ENCODE measurements at places on chromosomes 11 and 22. TPM values are rescaled to one million over a fixed set of nuclear protein-coding genes. Genes with fewer than 3 reads are reported as not detected.

- H3K27ac ChIP-seq, result no peak overlapping the region
- peaks cover 16% of the 10 kb centered on the region for H3K36me3 ChIP-seq
- no peaks in the 10 kb centered on the region for H3K27me3 ChIP-seq
- H3K4me1 ChIP-seq, result peaks cover 8% of the 10 kb centered on the region
Observed at GRCh38 chr11:94183251-94183885, 54.7 kb downstream of the PANX1 start.

- H3K36me3 ChIP-seq, result peaks cover 73% of the 10 kb centered on the region
- H3K4me3 ChIP-seq, result no peak overlapping the region
- peaks cover 39% of the 10 kb centered on the region for H3K4me1 ChIP-seq
- H3K27ac ChIP-seq, result no peak overlapping the region
- DNase-seq, result no peak
Observed at GRCh38 chr11:125081098-125081798, 18.1 kb downstream of the SLC37A2 start.

DNA sequence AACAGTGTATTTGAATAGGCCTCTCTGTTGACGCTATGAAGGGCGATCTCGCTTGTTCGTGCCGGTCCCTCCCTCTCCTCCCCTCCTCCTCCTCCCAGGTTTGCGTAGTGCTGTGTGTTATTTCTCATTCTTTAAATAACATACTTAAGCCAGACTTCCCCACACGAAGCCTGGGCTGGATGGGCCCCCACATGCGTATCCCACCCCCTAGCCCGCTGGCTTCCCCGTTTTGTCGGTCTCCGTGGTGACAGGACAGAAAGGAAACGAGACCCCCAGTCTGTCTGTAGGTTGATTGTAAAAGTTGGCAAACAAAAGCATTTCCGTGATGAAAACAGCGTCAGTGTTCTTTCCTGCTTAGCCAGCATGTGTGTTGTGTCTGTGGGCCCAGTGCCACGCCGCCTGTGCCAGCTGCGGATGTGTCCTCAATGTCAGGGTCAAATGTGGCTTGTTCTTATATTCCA is 27.3 kb downstream of the FAM118A start:
- H3K27me3 ChIP-seq, result no peaks in the 10 kb centered on the region
- no peak overlapping the region for H3K4me3 ChIP-seq
- H3K27ac ChIP-seq, result peak overlapping the region; percentile 77
- DNase-seq, result peak; percentile 94
- H3K4me1 ChIP-seq, result no peaks in the 10 kb centered on the region

- no peaks in the 10 kb centered on the region for H3K27me3 ChIP-seq
Observed at GRCh38 chr11:116335078-116335477, 437.7 kb downstream of the BUD13 start.

- H3K27ac ChIP-seq, result no peak overlapping the region
- no peak overlapping the region for H3K4me3 ChIP-seq
- H3K4me1 ChIP-seq, result no peaks in the 10 kb centered on the region
- no peaks in the 10 kb centered on the region for H3K36me3 ChIP-seq
- DNase-seq, result no peak
- H3K27me3 ChIP-seq, result no peaks in the 10 kb centered on the region
Observed at GRCh38 chr11:30317030-30317429, 5.9 kb upstream of the ARL14EP start.

Gene RFPL1
- not detected for total RNA-seq

Gene KIRREL3
- total RNA-seq, result 0.26 TPM

Gene TNNI2
- total RNA-seq, result 12.8 TPM

Data from adrenal gland (tissue), 19 donors.